ENCODE measurements at places on chromosomes 1 and 21.

DNA sequence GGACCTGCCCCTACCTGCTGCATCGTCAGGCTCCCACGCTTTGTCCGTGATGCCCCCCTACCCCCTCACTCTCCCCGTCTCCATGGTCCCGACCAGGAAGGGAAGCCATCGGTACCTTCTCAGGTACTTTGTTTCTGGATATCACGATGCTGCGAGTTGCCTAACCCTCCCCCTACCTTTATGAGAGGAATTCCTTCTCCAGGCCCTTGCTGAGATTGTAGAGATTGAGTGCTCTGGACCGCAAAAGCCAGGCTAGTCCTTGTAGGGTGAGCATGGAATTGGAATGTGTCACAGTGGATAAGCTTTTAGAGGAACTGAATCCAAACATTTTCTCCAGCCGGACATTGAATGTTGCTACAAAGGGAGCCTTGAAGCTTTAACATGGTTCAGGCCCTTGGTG lies 8.9 kb downstream of the SPATA46 start:
- DNase-seq, result no peak

DNA sequence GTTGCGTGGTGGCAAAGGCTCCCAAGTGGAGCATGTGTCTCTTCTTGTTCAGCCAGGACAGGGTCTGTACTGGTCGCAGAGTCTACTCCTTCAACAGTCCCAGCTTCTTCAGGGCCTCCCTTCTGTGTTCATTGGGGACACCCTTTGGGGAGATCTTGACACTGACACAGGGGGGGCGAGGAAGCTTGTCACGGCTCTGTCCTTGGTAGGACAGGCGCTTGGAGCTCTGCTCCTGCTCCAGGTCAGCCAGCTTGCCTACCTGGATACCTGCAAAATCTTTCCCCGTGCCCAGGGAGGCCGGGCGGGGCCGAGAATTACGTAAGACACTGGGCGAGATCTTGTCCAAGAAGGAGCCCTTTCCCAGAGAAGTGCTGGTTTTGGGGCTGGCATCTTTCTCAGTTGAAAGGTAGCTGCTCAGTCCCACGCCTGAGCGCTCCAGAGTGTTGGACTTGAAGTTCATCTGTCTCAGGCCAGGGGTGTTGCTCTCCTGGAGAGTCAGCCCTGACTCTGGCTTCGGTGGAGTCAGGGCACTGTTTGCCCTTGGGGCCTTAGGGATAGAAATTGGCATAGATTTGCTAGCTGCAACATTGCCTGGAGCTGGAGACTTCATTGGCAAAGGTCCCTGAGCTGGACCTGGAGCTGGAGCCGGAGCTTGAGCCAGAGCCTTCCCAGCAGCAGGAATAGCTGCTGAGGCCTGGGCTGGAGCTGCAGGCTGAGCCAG lies 10.5 kb downstream of the C1orf116 start:
- DNase-seq, result no peak

DNA sequence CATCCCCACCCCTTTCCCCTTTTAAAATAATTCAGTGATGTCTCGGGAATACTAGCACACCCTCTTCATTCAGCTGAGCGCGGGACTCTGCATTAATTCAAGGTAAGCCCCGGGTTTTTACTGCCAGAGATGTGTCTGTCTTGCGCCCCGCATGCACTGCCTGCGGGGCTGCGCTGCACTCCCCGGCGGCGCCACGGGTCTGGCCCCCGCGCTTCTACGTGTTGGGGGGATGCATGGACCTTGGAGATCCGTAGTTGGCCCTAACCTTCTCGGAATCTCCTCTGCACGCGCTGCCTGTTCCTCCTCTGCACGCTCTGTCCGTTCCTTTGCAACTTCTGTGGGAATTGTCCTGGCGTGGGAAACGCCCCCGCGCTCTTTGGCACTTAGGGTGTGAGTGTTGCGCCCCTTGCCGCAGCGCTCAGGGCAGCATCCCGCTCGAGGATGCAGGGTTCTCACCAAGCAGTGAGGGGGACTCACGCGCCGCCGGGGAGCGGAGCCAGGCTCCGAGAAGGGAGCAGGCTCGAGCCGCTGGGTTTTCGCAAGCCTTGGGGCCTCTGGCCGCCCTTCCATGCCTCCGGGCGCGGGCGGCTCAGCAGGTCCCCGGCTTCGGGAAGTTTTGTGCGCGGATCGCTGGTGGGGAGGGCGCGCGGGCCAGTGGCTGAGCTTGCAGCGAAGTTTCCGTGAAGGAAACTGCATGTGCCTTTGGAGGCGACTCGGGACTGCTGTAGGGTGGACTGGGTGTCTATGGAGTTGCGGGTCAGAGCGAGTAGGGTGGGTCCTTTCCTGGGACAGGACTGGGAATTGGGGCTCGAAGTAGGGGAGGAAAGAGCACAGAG lies 165.1 kb upstream of the CACNA1E start:
- DNase-seq, result no peak

- DNase-seq, result no peak
These were observed 410.7 kb downstream of the DSCAM start for GRCh38 chr21:40436261-40436660.

- DNase-seq, result no peak
These were observed 4.6 kb downstream of the CHI3L2 start for GRCh38 chr1:111232134-111232533.

DNA sequence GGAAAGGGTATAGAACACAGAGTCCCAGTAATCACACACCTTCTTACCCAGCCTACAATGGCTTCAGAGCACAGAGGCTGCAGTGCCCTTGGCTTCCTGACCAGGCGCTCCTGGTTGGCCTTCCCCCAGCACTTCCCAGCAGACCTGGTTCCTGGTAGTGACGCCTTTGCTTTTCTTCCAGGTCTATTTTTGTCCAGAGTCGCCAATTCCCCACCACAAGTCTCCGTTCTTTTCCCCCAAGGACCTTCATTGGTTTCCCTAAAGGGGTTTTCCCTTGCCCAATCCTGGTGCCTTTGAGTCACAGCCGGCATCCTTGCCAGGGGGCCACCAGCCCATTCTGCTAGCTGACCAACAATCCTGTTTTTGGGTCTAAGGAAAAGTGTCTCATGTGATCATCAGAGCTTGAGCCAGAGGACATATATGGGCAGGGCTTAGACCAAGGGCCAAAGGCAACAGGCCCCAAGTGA lies 84.8 kb downstream of the KCNJ15 start:
- DNase-seq, result no peak

DNA sequence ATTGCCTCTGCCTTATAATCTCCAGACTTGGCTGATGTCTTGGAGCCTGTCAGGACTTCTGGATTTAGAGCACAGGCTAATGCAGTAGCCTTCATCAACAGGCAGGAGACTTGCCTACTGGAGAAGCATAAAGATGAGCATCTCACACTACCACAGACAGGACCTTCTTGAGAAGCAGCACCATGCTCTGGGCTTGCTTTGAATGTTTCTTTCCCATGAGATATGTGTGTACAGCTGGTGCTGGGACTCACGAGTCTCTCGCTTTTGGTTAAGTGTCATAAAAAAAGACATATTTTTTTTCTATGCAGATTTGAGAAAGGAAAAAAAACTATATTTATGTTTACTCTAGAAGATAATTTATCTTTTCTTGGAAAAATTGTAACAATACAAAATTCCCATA lies 671.3 kb downstream of the MRPL39 start:
- DNase-seq, result no peak

DNA sequence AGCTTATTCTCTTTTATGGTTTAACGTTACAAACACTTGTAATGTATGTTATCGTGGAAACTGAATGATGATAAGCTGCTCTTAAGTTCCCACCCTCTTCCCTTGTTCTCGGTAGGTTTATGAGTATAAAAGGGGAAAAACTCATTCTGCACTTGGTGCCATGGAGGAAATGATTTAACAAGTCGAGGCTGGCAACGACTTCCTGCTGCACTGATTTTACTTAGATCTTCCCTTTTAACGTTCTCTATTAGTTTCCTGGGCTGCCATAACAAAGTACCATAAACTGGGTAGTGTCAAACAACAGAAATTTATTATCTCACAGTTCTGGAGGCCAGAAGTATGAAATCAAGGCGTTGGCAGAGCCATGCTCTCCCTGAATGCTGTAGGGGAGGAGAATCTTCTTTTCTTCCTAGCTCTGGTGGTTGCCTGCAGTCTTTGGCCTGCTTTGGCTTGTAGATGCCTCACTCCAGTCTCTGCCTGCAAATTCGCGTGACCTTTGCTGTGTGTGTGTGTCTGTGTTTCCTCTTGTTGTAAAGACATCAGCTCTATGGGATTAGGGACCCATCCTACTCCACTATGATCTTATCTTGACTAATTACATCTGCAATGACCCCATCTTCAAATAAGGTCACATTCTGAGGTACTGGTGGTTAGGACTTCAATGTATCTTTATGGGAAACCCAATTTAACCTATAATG lies 26.3 kb downstream of the HUNK start:
- no peak for DNase-seq

GRCh38 chr1:74677926-74678325 lies 4.3 kb upstream of the ERICH3 start:
- DNase-seq, result no peak

- DNase-seq, result no peak
These were observed 23.5 kb downstream of the MTARC1 start for GRCh38 chr1:220810179-220810653.

DNA sequence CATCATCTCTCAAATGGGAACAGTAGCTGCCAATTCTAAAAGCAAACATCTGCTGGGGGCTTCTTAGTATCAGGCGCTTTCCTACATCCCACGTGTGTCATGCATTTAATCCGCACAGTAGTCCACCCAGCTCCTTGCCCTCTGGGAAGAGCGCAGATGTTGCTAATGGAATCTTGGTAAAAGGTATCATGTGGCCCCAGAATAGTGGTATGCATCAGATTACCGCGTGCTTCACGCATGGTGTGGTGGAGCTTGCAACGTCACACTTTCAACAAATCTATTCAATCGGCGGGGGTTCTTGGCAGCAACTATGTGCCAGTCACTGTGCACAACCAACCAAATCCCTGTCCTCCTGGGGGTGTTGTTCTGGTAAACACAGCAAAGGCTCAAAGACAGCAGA lies 141.0 kb downstream of the HIVEP3 start:
- DNase-seq, result no peak

All from cerebellar nuclear complex (tissue), 1 donor.